ENCODE measurements at places on chromosomes 2 and 18. TPM values are rescaled to one million over a fixed set of nuclear protein-coding genes. Genes with fewer than 3 reads are reported as not detected.

ARHGEF33 gene
- 3.9 TPM for total RNA-seq

DNA sequence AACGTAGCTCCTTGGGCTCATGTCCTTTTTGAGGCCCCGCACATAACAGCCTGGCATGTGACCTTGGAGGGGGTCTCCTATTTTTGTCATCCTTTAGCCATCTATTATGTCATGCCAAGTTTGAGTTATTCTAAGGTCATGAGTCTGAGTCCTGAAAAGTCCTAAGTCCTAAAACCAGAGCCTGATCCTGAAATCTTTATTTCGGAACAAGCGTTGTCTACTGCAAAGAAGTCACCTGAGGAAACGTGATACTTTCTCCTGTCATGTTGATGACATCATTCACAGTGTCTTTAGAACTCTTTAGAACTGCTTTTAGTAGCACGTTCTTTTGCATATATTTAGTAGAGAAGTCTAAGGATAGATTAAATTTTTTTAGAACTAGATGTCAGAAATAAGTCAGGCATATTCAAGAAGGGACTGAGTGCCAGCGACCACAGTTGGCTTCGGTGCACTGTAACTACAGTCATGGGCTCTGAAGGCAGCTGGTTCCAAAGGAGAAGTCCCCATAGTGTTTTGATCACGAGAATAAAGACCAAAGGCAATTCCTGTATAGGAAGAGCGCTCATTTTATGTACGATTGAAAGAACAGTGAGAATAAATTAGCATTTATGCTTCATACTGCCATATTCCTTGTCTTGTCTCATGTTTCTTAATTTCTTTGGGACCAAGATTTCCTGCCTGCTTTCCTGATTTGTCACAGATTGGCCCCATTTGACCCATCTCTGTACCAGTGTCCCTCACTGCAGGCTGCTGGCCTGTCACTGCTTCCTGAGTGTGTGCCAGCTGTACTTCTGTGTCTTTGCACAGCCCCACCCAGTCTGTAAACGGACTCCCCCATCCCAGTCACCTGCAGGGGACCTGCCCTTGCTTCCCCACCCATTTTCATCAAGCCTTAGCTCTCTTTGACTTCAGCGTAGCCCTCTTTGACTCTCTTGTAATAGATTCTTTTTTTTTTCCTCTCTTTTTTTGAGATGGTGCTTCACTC, 75.8 kb downstream of the ASAP2 start:
- no peak for DNase-seq

- no peak for DNase-seq
Measured at GRCh38 chr2:37457401-37457901, 113.0 kb downstream of the QPCT start.

UGT1A6 gene
- total RNA-seq, result not detected

DNA sequence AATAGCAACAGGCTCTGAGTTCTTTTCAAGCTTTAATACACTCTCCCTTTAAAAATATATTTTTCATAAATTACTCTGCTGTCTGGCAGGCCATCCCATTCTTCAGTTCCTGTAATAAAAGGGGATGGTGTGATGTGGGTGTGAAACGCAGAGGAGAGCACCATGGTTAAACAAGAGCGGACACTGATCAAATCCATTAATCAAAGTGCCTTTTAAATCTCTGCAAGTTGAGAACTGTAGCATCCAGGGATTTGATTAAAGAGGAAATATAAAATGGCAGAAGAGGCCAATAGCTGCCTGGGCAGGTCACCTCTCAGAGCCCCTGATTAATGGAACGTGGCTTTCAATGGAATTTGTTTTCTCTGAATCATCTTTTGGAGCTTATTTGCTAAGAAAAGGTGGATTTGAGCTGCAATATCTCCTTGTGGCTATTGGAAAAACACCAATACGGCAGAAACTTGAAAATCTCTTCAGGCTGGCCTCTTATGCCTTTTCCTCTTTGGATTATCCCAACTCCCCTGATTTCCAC, 96.9 kb downstream of the ACTR3 start:
- DNase-seq, result no peak
